SW 1271 (cell line): ENCODE measurements at places on chromosomes 13 and 19.

DNA sequence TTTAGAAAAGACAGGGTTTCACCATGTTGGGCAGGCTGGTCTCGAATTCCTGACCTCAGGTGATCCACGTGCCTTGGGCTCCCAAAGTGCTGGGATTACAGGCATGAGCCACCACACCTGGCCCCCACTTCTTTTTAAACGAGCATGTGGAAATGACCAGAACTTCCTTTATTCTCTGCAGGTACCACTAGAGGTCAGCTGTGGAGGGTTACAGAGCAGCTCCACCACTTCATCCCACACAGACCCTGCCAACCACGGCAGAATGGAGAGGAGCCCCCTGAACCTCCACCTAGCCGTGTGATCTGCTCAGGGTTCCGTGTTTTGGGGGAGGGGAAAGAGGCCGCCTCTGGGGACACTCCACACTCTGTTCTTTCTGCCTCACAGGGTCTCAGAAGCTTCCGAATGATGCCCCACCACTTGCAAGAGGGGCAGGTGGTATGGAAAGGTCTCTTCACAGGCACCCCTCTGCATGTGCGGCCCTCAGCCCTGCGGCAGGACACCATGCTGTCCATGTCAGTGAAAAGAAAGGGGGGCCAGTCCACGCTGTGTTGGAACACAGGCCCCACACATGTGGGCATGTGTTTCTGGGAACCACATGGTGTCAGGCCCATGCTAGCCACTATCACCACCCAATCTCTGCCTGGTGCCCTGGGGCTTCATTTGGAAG is 465.0 kb downstream of the TSHZ3 start:
- no peak for DNase-seq

DNA sequence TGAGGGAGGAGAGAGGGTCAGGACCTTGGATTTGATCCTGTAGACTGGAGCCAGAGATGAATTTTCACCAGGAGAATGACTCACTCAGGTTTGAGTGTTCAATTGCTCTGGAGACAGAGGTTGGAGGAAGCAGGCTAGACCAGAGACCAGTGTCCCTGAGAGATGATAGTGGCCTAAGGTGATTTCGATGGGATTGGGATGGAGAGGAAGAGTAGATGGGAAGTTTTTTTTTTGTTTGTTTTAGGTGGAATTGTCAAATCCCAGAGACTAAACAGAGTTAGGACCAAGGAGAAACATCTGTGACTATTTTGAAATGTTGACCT is 2.3 kb downstream of the CEBPG start:
- no peak for DNase-seq

DNA sequence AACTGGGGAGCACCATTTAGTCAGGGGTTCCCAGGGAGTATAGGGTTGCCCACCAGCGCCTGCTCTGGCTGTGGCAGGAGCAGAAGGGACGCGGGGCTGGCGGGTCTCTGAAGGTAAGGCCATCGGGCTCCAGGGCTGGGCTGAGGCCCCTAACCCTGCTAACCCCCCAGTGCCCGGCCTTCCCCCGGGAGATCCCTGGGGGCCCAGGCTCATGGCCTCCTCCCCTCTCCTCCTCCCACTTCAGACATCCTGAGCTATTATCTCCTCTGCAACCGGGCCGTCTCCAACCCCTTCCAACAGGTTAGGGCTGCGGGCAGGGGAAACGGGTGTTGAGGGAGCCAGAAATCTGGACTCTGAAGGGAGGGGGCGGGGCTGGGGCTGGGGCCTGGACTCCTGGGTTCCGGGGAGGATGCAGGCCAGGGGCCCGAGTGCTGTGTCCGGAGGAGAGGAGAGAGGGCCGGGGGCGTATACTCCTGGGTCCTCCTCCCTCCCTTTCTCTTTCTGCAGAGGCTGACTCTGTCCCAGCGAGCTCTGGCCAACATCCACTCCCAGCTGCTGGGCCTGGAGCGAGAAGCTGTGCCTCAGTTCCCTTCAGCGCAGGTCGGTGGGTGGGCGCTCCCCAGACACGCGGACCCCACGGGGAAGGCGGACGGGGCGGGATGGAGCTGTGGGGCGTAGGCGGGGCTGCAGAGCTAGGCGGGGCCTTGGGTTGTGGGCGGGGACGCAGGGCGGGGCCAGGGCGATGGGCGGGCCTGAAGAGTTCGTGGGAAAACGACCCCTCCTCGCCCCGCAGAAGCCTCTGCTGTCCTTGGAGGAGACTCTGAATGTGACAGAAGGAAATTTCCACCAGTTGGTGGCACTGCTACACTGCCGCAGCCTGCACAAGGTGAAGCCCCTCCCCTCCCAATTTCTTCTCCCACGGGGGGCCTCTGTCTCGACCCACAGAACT is 15.3 kb downstream of the TTYH1 start:
- no peak for DNase-seq

- DNase-seq, result no peak
These were observed 185.3 kb upstream of the TMTC4 start for GRCh38 chr13:100859861-100860260.

- DNase-seq, result no peak
These were observed 5.8 kb downstream of the AKAP11 start for GRCh38 chr13:42277618-42278276.

- DNase-seq, result no peak
These were observed 16.0 kb downstream of the ILF3 start for GRCh38 chr19:10670182-10670581.

- DNase-seq, result no peak
These were observed 360 bp upstream of the ZNF69 start for GRCh38 chr19:11887234-11887610.

GRCh38 chr13:109318945-109319590 is 467.3 kb downstream of the IRS2 start:
- DNase-seq, result no peak

DNA sequence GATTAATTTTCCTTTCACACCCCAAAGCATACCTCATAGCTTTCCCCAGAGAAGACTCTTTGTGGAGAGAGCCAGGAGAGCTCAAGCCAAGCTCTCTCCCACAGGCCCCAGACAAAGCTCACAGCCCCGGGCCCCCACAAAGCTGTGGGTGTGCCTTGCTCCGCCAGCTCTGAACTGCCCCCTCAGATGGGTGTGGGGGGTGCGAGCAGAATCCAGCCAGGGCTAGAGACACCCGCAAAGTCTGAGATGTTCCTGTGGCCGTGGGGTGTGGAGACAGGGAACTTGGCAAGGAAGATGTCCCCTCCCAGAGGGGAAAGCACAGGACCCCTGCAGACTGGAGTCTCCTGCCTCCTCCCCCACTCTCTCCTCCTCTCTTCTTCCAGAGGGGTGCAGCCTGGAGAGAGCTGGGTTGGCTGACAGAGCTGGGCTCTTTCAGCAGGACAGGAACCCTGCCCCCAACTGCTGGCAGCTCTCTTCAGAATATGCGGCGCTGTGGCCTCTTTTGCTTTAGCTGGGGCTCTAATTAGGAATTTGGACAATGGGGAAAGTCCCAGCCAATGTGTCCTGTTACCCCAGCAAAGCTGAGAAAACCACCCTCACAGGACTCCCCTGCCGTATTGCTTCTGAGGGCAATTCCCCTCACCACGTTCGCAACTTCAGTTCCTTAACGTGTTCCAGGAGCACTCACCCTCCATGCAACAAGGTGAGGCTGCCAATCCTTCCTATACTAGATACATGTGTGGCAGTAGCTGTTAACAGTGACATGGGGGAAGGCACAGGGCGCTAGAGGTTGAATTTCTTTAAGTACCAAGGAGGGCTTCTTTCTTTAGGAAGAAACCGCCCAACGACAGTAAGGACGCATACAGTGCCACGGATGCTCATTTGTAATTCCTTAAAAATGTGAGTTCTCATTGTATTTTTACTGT is 170.0 kb downstream of the COL4A1 start:
- DNase-seq, result no peak

DNA sequence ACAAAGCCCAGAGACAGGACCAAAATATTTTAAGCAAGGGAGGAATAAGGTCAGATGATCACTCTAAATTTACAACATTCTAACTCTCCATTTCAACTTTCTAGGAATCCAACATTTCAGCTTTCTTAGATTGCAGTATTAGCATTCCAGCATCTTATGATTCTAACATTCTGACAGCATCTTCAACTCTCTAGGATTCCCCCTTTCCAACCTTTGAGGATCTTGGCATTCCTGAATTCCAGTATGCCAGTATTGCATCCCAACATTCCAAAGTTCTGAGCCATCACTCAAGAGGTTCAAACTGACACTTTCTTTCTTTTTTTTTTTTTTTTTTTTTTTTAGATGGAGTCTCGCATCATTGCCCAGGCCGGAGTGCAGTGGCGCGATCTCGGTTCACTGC is 13.8 kb downstream of the TGFB1 start:
- DNase-seq, result no peak

DNA sequence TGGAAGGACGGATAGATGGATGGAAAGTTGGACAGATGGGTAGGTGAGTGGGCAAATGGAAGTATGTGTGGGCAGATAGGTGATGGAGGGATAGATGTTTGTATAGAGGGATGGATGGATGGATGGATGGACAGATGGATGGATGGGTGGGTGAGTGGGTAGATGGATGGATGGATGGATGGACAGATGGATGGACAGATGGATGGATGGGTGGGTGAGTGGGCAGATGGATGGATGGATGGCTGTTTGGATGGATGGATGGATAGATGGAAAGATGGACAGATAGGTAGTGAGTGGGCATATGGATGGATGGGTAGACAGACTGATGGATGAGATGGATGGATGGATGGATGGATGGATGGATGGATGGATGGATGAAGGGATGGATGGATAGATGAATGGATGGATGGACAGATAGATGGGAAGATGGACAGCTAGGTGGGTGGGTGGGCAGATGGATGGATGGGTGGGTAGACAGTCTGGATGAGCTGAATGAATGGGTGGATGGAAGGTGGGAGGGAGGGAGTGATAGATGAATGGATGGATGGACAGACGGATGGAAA is 74.9 kb upstream of the KCTD15 start:
- DNase-seq, result no peak

DNA sequence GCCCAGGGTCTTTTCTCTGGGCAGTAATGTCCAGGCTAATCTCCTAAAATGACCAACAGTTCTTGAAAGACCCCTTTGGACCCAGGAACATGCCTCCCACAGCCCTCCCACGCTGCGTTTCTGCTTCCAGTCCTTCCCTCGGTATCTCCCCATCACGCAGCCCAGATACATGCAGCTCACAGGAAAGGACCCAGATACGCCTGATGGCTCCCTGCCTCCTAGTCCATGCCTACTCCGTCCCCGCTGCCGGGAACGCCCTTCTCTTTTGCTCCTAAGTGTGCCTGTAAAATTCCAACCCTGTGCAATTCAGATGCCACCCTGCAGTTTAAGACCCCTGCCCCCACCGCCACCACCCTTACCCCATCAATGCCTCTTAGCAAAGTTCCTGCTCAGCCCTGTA is 778 bp downstream of the MUC16 start:
- DNase-seq, result no peak

DNA sequence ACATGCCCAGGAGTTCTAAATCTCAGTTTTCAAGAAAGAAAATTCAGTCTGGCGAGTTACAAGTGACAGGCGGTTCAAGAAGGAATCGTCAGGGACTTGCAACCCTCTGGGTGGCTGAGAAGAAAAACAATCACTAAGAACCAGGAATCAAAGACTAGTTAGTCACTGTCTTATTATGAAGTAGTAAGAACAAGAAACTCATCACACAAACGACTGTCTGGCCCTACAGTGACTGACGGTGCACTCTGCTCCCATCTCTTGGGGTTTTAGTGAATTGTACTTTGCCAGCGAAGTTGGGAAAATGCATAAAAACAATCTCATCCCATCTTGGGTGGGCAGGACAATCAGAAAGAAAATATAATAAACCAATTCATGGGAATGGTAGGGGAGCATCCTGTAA is 63.7 kb upstream of the SACS start:
- DNase-seq, result no peak

DNA sequence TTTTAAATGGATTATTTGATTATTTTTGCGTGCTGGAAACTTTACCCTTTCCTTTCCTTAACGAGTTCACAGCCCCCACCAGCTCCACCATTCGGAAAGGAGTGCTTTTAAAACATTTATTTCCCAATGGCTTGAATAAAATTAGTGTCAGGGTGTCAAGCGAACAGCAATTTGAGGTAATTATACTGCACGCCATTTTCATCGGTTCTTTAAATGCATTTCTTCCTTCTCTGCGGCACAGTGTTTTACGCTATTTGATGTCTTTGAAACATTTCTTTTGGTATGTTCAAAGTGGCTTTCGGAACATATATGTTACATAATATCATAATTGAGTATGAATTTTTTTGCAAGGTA is 309 bp upstream of the SLITRK1 start:
- no peak for DNase-seq

DNA sequence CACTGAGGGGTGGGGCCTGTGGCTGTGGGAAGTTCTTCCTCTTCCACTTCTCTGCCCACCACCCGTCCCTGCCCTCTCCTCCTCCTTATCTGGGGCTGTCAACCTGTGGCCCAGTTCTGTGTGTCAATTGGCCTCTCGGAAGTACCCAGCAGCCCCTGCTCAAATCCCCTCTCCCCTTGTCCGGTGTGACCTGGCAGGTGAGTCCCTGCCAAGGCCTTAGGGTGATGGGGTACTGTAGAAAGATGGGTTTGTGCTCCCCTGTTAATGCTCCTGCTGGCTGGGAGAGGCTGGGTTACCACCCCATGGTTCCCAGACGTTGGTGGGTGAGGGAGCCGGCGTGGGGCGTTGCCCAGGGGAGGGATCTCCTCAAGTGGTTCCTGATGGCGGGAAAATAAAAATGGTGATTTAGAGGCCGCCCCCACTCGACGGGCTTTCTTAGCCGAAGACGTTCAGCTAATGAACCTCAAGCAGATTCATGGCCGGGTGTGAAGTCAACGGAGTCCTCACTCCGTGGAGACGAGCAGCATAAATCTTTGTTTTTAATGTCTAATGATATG is 141.2 kb downstream of the URI1 start:
- DNase-seq, result no peak

DNA sequence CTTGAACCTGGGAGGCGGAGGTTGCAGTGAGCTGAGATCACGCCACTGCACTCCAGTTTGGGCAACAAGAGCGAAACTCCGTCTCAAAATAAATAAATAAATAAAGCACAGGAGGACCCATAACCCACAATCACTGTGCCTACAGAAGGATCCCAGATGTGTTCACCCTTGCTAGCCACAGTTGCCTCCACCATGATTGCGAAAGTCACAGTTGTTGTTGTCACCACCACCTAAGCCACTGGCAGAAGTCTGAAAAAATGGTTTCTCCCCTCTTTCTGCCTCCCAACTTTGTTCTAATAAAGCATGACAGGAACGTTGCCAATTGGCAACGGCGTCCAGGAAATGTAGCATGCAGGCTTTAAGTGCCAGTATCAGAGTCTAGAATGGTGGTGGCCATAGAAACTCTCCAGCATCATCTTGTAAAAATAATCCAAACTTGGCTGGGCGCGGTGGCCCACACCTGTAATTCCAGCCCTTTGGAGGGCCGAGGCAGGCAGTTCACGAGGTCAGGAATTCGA is 2.2 kb upstream of the EPS15L1 start:
- no peak for DNase-seq

DNA sequence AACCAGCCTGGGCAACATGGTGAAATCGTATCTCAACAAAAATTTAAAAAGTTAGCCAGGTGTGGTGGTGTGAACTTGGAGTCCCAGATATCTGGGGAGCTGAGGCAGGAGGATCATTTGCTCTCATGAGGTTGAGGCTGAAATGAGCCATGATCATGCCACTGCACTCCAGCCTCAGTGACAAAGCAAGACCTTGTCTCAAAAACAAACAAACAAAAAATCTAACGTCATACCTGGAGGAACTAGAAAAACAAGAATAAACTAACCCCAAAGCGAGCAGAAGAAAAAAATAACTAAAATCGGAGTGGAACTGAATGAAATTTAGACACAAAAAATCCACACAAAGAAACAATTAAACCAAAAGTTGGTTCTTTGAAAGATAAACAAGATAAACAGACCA is 1885.1 kb downstream of the OLFM4 start:
- no peak for DNase-seq

GRCh38 chr19:5679289-5680083 is 830 bp downstream of the MICOS13 start:
- DNase-seq, result no peak

GRCh38 chr13:114130837-114131582 is 1.4 kb downstream of the RASA3 start:
- peak; percentile 23 for DNase-seq
